T1000 (cell line): ENCODE measurements at places on chromosomes 2 and 18.

DNA sequence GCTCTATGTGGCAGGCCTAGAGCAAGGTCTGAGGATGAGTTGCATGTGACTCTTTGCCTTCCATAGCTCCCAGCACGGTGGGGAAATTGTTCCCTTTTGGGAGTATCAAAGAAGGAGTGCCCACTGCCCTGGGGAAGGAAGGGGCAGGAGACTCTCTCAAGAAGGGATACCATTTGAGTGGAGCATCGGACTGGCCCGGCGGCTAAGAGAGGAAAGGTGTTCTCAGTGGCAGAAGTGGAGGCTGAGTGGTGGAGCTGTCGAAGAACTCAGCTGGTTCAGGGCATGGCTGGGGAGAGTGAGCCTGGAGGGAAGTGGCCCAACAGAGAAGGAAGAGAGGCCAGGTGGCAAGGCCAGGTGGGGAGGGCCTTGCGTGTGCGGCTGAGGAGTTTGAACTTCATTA lies 235.2 kb downstream of the DYSF start:
- DNase-seq, result no peak

- no peak for DNase-seq
Observed at GRCh38 chr2:152050341-152050740, 48.5 kb downstream of the CACNB4 start.

DNA sequence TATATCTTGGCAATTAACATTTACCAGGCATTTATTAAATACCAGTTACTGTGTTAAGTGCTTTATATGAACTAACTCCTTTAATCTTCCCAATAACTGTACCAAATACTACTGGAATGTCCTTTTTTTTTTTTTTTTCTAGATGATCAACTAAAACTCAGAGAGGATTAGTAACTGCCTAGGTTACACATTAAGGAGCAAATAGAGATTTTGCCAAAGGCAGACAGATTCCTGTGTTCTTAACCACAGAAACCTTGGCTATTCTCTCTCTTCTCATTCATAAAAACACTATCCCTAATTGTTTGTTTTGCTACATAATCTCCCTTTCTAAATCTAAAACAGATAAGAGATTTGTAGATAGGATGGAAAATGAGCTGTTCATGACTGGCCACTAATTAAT lies 13.3 kb downstream of the DHX57 start:
- DNase-seq, result no peak

DNA sequence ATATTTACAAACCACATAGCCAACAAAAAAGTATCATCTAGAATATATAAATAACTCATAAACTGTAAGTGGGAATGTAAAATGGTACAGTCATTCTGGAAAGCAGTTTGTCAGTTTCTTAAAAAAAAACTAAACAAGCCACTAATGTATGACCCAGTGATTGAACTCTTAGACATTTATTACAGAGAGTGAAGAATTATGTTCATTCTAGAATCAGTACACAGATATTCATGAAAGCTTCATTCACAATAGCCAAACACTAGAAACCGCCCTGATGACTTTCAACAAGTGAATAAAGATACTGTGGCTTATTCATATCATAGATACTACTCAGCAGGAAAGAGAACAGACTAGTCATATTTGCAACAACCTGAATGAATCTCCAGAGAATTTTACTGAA lies 1541.5 kb downstream of the LRP1B start:
- DNase-seq, result no peak

- DNase-seq, result no peak
Observed at GRCh38 chr2:80190166-80190565, 114.4 kb downstream of the LRRTM1 start.

DNA sequence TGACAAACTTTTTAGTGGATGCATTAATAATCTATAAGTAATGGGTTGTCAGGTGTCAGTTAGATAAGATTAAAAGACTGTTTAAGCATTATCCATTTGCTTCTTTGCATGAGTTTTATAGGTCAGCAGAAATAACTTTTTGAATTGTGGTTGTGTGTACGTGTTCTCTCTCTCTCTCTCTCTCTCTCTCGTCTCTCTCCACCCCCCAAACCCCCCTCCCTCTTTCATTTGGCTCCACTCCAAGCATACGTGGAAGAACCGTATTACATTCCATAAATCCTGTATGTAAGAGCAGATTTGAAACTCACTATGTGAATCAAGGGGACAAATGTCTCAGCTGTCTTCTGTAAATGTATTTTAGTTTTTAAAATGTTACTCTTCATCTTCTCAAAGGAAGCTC lies 120.2 kb downstream of the MEIS1 start:
- DNase-seq, result no peak

DNA sequence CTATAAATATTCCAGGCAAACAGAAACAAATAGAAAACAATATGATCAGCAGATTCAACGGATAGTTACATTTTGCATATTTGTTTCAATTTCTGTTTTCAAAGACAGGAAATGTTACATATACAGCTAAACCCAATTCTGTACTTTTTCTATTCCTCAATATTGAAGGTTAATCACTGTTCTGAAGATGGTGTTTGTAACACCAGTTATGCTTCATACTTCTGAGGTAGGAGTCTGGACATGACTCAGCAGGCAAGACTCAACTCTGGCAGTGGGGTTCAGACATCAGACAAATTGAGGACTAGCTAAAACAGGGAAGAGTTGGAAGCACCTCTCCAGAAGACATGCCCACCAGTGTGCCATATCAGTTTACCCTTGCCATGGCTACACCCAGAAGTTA lies 16.6 kb downstream of the SERPINB13 start:
- DNase-seq, result no peak

DNA sequence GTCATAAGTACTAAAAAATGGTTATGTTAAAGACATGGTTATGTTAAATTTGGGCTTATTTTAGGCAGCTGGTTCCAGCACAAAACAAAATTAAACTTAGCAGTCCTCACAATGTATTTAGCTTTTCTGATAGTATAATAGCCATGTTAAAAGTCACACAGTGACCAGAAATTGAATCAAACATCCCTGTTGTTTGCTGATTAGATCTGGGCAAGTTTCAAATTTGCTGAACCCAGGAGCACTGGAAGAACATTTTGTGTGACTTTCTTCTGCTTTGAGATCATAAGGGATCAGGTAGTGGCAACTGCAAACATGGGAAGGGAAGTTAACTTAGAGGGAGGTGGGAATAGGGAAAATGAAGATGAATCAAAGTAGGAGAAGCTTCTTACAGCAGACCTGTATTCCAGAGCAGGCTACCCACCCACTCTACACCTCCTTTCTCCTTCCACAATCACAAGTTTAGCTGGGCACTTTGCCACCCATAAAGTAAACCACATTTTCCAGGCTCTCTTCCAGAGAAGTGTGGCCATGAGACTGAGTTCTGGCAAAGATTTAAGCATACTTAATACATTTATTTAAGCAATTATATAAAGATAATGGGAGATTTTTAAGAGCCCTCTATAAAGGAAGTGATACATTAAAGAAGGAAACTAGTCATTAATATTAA lies 616.1 kb upstream of the LRATD1 start:
- DNase-seq, result no peak

DNA sequence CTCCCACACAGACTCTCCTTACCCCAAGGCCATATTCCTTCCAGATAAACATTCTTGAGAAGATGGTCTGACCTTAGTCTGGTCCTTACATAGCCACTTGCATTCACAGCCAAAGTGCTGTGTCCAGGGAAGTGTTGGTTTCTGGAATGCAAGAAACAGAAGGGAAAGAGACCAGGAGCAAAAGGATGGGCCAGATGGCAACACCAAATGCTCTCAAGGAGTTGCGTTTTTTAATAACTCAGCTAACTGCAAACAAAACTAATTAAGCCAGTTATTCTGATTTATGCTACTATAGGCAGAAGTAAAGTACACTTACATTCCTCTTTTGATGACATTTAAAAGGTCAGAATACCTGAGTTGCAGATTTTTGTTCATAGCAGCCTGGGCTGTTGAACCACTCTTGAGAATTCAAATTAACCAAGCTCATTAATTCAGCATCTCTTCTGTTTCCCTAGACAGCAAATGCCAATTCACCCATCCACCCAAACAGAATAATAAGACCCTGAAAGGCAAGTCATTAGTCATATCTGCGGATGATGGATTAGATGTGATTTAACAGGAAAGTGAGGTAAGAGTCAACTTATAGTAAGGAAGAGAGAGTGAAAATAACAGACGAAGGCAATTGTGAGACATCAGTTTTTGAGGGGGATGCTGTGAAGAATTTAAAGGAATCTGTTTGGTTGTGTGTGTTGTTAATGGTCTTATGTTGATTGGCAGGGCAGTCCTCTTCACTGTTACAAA lies 18.8 kb downstream of the CCDC85A start:
- no peak for DNase-seq

GRCh38 chr18:23133860-23134779 lies 1.2 kb upstream of the CABLES1 start:
- DNase-seq, result no peak

GRCh38 chr2:150873396-150873772 lies 385.9 kb upstream of the RND3 start:
- DNase-seq, result no peak

- no peak for DNase-seq
Observed at GRCh38 chr2:38806015-38806732, 28.2 kb downstream of the GEMIN6 start.

DNA sequence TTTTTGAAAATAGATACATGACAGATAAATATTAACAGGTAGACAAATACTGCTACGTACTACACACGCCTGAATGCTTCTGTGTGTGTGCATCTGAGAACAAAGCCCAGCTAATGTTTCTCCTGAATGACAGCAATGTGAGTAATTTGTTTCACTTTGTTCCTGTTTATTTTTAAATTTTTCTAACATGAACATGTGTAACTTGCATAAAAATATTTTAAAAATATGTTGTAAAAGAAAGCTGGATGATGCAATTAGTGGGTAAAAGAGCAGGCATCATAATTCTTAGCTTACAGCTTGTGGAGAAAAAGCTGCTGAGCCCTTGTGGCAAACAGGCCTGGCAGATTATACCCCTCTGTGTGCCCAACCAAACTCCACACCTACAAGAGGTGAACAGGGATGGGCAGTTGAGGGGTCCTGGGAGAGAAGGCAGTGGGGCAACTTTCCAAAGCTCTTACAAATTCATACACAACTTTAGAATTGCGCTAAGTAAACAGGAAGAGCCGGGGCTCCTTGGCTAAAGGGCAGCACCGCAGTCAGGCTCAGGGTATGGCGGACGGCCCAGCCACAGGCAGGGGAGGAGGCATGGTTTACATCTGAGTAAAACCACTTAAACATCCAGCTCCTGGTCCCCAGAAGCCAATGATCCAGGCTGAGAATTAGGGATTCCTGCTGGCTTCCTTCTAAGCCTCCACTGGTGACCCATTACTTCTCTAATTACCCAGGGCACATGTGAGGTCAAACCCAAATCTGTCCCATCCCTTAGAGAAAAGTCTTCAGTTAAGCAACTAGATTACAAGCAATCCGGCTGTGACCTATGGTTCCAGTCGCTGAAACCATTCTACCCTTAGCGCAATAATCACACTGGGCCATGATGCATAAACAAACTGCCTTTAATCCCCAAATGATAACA lies 14.0 kb downstream of the PXDN start:
- DNase-seq, result peak; percentile 37

DNA sequence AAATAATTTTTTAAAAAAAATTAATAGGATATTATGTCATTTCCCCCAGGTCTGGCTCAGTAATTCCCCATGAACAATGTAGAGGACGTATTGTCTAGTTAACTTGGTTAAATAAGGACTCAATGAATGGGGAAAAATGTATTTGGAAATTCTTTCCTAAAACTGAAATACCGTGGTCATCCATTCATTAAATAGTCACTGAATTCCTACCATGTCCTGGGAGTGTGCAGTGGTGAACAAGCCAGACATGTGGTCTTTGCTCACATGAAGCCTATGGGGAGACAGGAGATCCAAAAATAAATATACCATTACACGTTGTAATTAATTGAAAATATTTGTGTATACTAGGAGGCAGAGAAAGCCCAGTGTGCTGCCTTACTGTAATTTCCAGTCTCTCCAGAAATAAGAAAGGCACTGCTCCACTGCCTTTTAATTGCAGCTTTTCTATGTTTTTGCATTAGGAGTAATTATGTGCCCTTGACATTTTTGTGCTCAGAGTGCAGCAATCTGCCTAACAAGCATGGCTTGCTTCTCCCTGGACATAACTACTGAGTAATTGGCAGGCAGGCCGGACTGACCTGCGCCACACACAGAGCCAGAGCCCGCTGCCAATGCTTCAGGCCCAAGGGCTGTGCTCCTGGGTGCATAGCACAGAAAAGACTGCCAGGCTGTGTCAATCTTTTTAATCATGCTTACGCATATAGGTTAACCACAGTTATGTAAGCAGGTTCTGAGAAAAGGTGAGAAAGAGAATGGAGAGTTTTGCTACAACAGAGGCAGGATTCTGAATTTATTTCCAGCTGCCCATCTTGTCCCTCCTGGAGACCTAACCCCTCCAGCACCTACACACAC lies 22.2 kb upstream of the TTC39C start:
- no peak for DNase-seq

GRCh38 chr2:223643309-223643708 lies 41.1 kb upstream of the SCG2 start:
- no peak for DNase-seq

- DNase-seq, result no peak
Observed at GRCh38 chr18:44869533-44869932, 188.8 kb downstream of the SETBP1 start.

DNA sequence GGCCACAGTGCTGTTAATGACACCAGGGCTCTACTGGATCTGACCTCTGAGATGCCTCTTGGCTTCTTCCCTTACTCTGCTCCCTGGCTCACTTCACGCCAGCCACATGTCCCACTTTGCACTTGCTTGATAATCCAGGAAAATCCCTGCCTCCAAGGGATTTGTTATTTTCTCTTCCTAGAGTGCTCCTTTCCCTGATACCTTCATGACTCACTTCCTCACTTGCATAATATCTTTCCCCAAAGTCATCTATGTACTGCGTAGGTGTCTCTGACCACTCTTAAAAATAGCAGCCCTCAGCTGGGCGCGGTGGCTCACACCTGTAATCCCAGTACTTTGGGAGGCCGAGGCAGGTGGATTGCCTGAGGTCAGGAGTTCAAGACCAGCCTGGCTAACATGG lies 572.3 kb downstream of the PLCL1 start:
- DNase-seq, result no peak

GRCh38 chr2:7726989-7727388 lies 809.8 kb downstream of the RNF144A start:
- no peak for DNase-seq

DNA sequence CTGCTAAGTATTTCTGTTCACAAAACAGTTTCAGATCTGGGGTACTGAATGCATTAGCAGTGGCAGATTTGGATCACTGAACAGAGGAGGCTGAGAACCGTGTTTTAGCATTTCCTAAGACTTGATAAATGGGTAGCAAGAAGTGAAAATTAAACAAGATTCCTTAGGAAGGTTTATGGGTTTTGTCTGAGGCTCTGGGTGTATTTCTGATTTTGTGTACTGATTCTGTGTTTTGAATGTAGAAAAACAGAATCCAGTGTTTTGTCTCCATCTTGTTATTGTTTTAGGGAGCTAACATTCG lies 1.4 kb downstream of the FAM117B start:
- no peak for DNase-seq

GRCh38 chr2:37616677-37617005 lies 54.8 kb downstream of the CDC42EP3 start:
- no peak for DNase-seq

- DNase-seq, result no peak
Observed at GRCh38 chr2:148253685-148254084, 232.8 kb downstream of the MBD5 start.
